Left colon (tissue), 2 donors: ENCODE measurements at places on chromosomes 2 and 18. TPM values are rescaled to one million over a fixed set of nuclear protein-coding genes. Genes with fewer than 3 reads are reported as not detected.

The C2orf72 gene
- total RNA-seq = 54.8 TPM

The BMP10 gene
- total RNA-seq = not detected

The ANKRD30B gene
- not detected for total RNA-seq

The GPR17 gene
- not detected for total RNA-seq

The FBXO48 gene
- 2.1 TPM for total RNA-seq

The DCDC2C gene
- not detected for total RNA-seq

The SKOR2 gene
- total RNA-seq = not detected

The PLB1 gene
- total RNA-seq = 0.98 TPM

The SCYGR4 gene
- total RNA-seq = not detected

The KCNG2 gene
- total RNA-seq = not detected

The TRABD2A gene
- 101 TPM for total RNA-seq

The TCF7L1 gene
- 2.0 TPM for total RNA-seq

The MROH2A gene
- total RNA-seq = not detected

The TMEM17 gene
- 0.46 TPM for total RNA-seq

The CRYBA2 gene
- total RNA-seq = 4.1 TPM

- DNase-seq = no peak
Observed at GRCh38 chr2:134866498-134867099, 28.2 kb downstream of the ACMSD start.

DNA sequence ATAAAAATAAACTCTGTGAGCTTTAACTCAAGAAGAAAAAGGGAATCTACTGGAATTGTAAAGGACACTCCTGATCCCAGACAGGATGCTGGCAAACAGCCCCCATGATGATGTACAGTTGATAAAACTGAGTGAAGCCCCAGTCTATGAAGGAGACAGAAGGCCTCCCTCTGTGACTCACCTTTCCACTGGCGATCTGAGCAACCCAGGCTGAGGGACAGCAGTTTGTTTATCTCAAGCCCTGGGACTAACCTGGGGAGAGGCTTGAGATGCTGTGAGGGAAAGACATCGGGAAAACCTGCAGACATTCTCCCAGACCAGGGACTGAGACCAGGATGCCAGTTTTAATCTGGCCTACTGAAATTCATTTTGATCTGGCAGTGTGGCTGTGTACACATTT, 104.5 kb upstream of the CDH2 start:
- no peak for DNase-seq

DNA sequence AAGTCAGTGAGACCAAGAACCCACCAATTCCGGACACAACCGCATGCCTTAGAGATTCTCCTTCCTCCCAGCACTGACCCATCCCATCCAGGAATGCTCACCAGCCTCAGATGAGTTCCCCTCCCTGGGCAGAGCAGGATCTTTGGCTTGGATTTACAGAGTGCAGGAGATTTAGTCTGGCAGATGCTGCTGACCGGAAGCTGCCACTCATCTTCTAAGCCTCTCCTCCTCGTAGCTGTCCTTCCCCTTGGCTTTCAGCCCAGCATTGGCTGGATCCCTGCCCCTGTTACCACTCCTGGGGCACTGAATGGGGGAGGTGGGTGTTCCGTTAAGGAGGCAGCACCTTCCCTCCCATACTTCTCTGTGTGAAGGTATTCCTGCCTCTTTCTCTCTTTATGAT, 53.2 kb downstream of the VWA3B start:
- DNase-seq = no peak

DNA sequence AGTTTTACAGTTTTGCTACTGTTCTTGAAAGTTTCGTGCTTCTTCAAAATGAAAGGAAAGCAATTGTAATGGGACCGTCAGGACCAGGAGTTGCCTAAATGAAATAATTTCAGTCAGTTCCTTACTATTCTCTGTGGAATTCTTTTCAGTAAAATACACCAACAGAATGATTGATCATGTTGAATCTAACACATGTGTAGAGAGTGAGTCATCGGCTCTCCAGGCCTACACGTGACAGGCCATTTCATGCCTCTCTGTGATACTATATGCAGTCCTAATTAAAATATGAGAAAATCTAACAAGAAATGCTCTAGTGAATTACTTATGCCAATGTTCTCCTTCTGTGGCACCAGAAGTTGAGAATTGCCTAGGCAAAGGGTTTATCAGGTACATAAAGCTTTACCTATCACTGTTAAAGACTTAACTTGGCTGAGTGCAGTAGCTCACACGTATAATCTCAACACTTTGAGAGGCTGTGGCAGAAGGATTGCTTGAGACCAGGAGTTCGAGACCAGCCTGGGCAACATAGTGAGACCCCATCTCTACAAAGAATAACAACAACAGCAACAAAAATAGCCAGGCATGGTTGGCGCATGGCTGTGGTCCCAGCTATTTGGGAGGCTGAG, 199.4 kb downstream of the LRRTM1 start:
- no peak for DNase-seq

DNA sequence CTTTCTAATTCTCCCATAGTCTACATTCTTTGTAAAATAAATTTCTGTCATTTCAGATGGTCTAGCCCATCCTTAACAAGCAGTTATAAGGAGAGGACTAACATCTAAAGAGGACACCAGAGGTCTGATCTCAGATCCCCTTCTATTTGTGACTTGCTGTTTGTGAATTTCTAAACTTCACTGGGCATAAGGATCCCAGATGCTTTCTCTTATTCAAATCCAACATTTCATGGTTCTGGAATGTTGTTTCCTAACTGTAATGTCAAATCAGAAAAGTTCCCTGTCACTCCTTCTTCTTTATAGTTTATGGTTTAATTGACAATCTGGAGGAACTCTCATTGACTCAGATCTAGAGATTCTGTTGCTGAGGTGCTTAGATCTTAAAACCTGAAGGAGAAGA, 430.2 kb downstream of the MEIS1 start:
- no peak for DNase-seq

DNA sequence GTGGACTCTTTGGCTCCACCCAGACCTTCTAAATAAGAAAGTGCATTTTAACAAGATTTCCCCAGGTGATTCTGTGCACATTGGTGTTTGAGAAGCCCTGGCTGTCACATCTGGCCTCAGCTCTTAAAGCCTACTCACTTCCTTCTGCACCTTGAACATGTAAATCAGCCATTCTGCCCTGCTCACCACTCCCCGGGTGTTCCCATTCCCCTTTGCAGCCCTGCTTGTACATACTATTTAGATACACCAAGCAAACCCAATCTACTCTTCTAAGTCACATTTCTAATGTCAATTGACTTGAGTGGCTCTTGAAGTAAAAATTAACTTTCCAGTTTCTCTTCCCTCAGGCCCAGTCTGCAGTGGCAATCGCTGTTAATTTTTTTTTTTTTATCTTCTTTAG, 13.1 kb upstream of the SCN1A start:
- no peak for DNase-seq

DNA sequence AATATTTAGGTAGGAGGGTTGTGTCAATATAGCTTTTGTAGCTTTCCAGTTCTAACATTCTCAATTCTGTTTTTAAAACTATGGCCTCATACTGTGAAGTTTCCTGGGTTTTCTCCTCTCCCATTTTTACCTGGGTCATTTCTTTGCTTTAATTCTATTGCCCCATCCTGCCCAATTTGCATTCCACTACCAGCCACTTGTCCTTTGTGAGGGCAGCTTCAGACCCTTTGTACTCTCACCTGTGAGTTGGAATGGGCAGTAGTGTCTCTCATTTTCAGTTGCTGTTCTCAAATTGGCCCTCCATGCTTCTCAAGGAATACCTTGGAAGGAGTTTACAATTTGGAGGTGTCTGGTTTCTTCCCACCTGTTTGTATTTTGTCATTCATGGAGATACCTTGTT, 108.4 kb downstream of the CAMKMT start:
- no peak for DNase-seq

DNA sequence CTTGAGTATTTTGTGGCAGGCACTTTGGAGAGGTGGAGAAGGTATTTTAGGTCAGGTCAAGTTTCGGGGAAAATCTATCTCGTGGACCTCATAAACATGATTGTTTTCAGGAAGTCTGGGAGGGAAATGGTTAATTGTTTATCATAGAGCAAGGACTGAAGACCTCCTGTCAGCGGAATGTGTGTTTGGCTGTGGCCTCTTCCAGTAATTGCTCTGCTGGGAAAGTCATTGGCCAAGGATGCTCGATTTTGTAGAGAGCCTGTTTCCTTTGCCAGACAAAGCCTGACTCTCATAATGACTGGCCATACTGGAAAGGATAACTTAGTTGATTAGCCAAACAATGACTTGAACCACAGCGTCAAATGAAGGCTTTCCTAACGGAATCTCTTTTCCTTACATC, 30.0 kb downstream of the IL1R2 start:
- no peak for DNase-seq

DNA sequence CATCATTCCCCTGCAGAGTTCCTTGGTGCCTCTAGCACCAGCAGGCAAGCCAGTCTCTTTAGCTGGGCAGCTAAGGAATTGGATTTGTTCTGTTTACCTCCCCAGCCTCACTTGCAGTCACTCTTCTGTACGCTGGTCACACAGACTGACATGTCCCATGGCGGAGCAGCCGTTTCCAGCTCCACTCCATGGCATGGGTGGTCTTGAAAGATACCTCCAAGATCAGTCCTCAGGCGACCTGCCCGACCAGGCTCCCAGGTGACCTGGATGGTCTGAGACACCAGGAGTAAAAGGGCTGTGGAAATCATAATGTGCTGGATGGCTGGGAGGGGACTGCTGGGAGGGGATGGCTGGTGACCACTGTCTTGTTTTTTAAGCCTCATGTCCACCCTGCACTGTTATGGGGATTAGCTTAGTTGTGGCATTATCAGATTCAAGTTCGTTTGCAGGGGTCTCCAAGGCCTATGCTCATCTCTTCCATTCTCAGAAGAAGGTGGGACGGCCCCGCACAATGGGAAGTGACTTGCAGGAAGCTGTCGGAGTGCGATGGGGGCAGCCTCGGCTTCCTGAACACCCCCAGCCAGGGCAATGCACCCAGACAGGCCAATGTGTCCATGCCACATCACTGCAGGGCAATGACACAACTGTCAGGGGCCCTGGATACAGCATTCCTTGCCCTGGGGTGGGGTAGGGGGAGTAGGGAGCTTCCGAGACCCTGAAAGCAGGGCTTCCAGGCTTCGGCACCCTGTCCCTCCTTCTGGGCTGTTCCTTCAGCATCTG, 156.1 kb upstream of the MYCN start:
- no peak for DNase-seq

DNA sequence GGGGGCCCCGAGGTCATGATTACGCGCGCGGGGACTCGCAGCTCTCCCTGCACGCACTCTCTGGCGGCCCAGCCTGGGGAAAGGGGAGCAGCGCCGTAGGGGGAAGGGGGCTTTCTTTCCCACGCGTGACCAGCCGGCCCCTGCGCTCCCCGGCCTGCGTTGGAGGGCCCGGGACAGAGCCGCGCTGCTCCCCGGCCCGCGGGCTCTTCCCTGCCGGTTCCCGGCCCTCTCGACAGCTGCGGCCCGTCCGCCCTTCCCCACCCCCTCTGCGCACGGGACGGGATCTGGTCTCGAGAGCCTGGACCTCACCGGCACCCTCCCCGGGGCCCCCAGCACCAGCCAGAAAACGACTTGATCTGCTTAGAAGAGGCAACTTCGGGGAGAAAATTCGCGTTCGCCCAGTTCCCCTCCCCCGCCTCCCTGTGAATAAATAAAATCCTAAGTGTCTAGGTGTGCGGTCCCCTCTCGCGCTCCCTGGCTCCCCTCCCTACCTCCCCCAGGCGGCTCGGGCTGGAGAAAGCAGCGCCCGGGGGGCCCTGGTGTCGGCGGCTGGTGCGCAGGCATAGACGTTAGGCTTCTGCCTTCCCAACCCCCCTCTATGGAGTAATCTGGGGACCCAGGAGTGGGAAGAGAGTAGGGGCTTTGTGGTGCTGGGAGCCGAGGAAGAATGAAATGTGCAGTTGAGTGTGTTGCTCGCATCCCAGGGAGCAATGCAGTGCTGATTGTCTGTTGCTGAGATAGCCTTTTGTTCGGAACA, 803 bp upstream of the FIGN start:
- DNase-seq = no peak
